Activated CD4-positive, alpha-beta T cell treated with anti-CD3 and anti-CD28 coated beads for 48 hours (primary cell): ENCODE measurements at places on chromosomes 5 and 9.

GRCh38 chr5:169763376-169764017 is 126.4 kb downstream of the DOCK2 start:
- no peak for DNase-seq

GRCh38 chr5:52789851-52790250 is 2.1 kb downstream of the ITGA1 start:
- no peak for DNase-seq

DNA sequence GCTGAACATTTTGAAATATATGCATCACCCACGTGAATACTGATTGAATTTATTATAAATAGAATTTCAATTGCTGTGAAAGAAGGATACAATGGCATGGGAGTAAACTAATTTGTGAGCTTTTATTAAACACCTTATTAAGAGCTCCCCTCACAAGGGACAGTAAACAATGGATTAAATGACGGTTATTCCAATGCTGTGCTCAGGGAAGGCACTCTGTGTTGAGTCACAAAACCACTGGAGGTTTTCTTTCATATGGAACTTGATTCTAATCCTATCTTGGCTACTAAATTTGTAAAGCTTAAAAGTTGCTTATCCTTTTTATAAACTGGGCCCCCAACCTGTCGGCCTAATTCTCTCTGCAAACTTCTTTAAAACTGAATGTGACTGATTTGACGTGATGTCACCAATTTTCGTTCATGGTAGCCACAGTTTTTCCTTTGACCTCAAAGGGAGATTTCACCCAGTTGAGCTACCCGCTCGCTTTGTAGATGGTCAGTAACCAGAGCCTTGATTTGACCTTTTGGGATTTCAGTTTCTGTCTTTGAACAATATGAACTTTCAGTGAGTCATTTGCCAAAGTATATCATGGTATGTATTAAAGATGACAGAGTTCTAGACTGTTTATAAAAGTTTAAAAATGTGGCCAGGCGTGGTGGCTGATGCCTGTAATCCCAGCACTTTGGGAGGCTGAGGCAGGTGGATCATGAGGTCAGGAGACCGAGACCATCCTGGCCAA is 61.3 kb upstream of the PIK3R1 start:
- DNase-seq, result no peak

GRCh38 chr5:111680737-111681413 is 76.1 kb downstream of the NREP start:
- DNase-seq, result no peak

DNA sequence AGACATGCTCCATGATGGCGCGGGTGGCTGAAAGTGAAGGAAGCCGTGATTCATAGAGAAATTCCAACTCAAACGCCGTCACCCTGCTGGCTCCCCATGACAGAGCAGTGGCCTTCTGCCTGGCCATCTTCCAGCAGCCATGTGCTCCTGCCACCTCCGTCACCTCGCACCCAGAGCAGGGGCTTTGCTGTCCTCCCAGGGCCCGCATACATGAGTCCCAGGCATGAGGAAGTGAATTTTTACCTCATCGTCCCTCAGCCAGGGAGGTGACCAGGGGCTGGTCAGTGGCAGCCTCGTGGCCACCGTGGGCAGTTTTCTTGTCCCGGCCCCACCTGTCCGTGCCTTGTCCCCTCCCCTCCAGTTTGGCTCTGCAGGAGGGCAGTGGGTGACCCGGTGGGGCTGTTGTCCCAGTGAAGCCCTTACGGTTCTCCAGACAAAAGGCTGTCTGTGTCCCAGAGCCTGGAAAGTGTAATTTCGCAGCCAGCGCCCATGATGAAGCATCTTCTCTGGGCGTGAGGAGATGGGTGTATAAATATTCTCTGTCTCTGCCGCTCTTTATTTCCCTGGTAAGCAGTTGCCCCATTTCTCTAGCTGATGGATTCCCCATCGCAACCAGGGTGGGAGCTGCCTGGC is 124.0 kb upstream of the LMX1B start:
- DNase-seq, result no peak

DNA sequence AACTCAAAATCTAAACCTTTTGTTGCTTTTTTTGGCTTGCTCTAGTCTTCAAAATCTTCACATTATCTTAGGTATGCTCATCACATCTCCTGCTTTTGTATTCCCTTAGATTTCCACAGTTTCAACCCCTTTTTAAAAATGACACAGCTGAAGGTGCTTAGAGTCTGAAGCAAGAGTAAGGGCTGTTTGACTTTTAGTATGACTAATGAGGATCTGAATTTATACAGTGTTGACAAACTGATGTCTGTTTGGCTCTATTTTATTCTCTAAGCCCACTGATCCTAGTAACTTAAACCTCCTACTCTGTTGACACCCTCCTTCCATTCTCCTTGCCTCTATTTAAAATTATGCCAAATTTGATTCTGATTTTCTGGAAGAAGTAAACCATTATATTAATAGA is 200.1 kb downstream of the MCTP1 start:
- DNase-seq, result no peak

GRCh38 chr9:109098960-109099308 is 20.8 kb downstream of the TMEM245 start:
- DNase-seq, result peak; percentile 13

GRCh38 chr5:127419683-127420257 is 97.7 kb upstream of the PRRC1 start:
- DNase-seq, result no peak
